ENCODE measurements at places on chromosomes 7 and 10. TPM values are rescaled to one million over a fixed set of nuclear protein-coding genes. Genes with fewer than 3 reads are reported as not detected.

Gene FKBP6
- not detected for total RNA-seq

Gene TMEM229A
- total RNA-seq: not detected

Gene SFTPA1
- total RNA-seq: 3.7 TPM

Gene SFMBT2
- 26.1 TPM for total RNA-seq

Gene AKR1E2
- total RNA-seq: not detected

Gene PRPS1L1
- not detected for total RNA-seq

Gene BTBD16
- total RNA-seq: not detected
